Activated CD4-positive, alpha-beta T cell treated with anti-CD3 and anti-CD28 coated beads, Interleukin-2, amount 50 U/mL, for 4 hours (primary cell): ENCODE measurements at places on chromosomes 6 and 20.

GRCh38 chr6:105711216-105711615 lies 308.3 kb upstream of the PREP start:
- DNase-seq = no peak

DNA sequence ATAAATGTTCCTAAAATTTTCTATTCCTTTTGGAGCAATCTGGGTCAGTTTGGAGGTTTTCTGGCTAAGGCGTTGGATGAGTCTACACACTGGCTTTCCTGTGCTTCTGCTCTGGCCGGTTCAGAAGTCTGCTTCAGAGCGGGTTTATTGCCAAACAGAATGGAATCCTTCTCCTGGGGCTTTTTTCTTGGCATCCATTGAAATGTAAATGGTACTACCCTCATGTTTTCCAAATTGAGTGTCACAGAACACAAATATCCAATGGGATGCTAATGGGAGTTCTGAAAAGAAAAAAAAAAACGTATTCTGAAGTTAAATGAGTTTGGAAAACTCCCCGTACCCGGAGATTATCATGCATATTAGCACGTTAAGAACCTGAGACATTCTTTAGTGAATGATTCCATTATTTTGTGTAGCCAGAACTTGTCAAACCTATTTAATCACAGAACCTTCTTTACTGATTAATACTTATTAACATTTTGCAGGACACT lies 930.3 kb downstream of the QKI start:
- DNase-seq = no peak

DNA sequence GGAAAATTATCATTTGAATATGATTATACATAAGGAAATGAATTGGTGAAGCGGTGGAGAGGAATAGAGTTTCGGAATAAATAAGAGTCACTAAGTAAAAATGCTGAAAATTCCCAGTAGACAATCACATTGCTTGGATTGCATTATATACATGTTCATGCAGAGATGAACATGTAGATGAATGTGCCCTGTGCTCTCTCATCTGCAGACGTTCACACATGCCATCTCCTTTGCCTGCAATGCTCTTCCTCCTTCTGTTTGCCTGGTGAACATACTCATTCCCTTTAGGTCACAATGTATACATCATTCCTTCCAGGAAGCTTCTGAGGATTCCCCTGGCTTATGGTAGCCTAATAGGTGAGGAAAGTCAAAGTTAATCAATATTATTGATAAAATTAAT lies 17.9 kb downstream of the DCDC2 start:
- DNase-seq = no peak

- no peak for DNase-seq
Observed at GRCh38 chr6:30060606-30061091, 416 bp upstream of the POLR1H start.

GRCh38 chr20:59985864-59986263 lies 27.6 kb downstream of the CDH26 start:
- DNase-seq = no peak

DNA sequence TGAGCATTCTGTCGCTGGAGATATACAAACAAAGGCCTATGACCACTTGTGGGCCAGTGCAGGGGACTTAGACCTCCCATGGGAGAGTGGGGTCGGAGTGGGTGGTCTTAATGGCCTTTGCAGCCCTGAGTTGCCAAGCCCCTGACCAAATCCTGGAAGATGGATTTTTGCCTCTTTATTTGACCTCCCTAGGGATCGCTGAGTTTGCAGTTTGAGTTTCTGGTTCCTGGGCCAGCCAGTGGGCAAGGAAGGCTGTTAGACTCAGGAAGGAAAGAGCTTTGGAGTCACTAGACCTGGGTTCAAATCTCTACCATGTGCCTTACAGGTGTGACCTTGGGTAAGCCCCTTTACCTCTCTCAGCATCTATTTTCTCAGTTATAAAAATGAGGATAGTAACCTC lies 94.1 kb downstream of the CD40 start:
- DNase-seq = no peak

DNA sequence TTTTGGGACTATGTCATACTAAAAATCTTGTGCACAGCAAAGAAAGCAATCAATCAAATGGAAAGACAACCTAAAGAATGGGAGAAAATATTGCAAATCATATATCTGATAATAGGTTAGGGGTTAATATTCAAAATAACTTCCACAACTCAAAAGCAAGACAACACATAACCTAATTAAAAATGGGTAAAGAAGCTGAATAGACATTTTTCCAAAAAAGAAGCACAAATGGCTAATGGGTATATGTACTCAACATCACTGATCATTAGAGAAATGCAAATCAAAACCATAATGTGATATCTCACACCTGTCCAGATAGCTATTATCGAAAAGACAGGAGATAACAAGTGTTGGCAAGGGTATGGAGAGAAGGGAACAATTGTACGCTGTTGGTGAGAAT lies 53.0 kb downstream of the SYCP2L start:
- DNase-seq = no peak

DNA sequence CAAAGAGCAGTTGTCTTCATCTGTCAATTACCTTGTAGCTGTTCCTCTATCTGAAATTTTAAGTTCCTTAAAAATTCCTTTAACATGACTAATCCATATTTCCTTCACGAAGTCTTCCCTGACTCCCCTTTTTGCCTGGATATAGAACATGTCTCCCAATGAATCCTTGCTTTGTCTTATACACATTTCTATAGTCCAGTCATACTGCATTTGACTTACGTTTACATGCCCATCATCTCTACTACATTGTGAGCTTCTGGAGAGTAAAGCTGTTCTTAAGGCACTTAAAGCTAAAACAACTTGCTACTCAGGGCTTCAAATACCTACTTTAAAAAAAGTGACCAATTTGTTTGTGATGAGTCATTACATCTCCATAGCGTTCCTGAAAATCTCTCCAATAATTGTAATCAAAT lies 4.9 kb downstream of the REV3L start:
- no peak for DNase-seq

- DNase-seq = no peak
Observed at GRCh38 chr20:48749437-48749836, 78.4 kb downstream of the PREX1 start.

DNA sequence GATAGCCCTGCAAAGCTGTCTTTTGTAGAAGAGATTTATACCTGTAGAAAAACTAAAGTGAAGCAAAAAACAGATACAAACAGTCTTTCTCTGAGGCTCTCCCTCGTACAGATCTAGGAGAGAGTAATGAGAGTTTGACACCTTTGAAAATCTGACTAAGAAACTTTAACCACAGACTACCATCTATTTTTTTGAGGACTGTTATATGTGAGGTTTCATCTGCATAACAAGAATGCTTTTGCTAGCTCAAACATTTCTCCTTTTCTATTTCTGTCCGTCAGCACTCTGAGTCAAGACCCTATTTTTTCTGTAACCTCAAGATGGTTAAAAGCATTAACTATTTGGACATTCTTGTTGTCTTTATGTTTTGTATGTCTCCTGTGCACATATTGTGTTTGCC lies 193.0 kb downstream of the BTBD3 start:
- no peak for DNase-seq

GRCh38 chr6:24925661-24926060 lies 10.1 kb downstream of the RIPOR2 start:
- DNase-seq = no peak

DNA sequence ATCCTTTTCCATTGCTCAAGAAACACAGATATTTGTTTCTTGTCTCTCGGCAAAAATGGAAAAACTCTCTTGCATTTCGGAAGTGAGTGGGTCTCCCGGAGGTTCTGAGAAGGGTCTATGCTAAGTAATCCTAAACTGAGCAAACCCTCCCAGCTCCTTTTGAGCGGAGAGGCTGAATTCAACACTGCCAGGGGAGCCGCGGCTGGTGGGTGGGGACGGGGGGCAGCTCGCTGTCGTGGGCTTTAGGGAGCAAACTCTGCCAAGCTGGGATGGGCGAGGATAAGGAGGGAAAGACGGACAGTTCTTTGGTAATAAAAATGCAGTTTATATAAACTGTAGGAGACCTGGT lies 211.4 kb downstream of the FOXC1 start:
- no peak for DNase-seq

DNA sequence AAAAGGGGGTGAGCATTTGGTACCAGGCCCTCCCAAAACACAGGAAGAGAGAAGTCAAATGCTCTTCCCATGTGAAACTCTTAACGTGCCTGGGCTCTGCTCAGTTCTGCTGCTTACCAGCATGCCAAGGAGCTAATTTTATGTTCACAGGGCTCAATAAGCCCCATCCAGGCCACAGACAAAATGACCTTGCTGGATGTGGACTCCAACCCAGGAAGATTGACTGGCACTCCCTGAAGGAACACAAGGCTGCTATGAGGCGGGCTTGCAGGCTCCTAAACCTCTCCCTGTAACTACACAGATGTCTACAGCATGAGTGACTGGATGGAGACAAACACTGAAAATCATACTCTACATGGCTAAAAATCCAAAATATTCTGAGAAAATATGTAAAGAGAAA lies 50.6 kb downstream of the CHD6 start:
- no peak for DNase-seq

GRCh38 chr6:91130126-91130525 lies 543.3 kb upstream of the MAP3K7 start:
- DNase-seq = no peak

DNA sequence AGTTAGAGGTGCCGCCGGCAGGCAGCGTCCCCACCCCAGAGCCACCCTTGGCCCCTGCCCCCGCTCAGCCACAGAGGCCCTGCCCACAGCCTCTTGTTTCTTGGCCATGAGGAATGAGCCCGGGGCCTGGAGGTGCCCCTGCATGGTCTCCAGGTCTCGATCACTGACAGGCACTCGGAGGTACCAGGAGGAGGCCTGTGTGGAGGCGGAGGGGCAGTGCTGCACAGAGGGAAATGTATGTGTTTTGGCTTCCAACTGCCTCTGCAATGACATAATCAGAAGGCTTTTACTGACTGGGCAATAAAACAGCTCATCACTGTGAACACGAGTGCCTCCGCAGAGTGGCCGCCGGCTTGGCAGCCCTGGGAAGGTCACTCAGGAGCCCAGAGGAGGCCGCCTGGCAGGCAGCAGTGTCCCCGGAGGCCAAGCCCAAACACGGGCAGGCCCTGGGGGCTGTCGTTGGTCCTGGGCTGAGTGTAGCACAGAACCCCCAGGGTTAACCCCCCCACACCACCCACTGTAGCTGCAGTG lies 61.1 kb upstream of the GATA5 start:
- no peak for DNase-seq

DNA sequence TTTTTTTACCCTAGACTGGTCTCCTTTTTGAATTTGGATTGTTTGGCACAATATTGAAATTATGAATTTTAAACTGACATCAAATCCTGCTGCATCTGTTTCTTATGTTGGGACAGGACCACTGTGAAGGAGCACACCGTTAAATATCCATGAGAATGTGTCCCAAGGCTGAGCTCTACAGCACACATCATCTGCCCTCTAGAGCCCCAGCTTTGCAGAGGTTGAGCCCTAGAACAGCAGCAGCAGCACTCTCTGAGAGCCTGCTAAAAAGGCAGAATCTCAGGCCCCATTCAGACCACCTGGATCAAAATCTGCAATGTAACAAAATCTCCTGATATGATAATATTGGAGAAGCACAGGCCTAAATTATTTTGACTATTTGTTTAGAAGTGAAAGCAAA lies 192.1 kb upstream of the CCN2 start:
- no peak for DNase-seq

DNA sequence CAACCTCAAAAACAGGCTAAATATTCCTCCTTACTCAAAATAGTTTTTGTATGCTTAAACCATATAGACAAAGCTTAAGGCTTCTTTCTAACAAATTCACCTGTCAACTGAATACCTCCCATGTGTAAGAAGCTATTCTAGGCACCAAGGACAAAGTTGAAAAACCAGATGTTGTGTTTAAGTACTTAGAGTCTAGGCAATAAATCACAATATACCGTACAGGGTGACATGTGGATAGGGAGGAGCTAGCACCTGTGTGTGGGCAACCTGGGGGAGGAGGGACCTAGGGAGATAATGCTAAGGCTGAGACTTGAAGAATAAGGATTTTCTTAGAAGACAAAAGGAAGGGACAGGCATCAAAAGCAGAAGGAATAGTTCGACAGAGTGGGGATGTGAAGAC lies 123.5 kb downstream of the LMBRD1 start:
- DNase-seq = no peak

GRCh38 chr6:136669299-136669699 lies 119.1 kb upstream of the MAP7 start:
- no peak for DNase-seq

DNA sequence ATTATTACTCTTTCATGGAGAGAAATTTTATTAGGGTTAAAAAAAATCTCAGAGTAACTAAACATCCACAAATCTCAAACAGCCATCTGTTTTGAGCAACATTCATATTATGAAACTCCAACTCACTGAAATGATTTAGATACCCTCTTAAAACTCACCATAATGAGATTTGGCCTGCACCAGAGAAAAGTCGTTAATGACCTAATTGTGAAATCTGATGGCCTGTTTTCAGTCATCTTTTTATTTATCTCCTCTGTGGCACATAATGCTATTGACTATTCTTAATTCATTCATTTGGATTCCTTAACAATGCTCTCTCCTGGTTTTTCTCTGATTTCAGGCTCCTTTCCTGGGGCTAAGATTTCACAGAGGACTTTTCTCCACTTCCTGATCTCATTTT lies 192.7 kb downstream of the RNF144B start:
- DNase-seq = no peak

DNA sequence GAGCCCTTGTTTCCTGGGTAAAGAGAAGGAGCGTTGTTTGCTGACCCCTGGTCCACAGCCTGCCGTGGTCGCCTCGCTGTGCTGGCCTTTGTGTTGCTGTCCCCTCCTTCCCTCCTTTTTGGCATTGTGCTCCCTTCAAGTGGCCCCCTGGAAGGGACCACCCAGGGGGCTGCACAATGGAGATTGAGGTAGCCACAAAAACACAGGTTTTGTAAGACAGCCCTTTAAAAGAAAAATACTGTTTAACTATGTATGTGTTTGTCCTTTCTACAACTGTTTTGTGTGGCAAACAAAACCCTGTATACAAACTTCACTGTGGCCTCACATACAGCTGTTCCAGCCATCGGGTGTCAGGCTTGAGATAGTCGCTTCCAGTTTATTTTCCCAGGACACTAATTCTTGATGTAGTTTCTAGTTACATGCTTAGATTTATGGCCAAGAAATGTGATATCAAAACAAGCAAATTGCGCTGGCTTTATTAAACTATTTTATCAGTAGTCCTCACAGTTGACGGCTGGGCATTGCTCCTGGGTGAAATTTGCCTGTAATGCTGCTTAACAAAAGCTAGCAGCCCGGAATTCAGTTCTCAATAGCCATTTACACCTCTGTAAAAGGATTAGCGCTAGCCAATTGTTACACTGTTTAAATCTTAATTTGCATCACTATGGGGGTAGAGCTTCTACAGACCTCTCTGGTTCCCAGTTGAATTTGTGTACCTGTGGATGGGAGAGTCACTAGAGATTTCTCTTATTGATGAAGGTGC lies 64.1 kb downstream of the KIZ start:
- DNase-seq = no peak
